ENCODE measurements at places on chromosomes 5 and 9.

GRCh38 chr9:113876151-113876992, at the start of gene ZNF618:
Gene ZNF618, plus strand, starts transcription at chr9:113876309. Its CDS starts 72 bp downstream, at chr9:113876381.
- DNase-seq = peak; percentile 41

- DNase-seq = no peak
These were observed 128.1 kb upstream of the NR5A1 start for GRCh38 chr9:124635285-124635684.

DNA sequence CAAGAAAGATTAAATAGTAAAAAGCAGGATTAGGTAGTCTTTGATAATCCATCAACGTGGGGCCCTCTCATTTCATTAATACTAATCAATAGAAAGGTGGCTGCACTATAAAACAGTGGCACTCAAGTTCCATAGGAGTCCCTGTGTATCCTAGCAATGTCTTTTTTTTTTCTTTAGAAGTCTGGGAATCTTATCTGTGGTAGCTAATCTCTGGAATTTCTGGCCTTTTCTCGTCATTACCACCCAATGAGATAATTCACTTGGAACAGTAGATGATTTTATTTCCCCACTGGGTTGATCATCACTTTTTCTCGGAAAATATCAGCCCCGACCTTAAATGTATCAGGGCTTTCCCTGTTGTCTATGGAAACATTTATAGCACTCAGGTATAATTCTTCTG, 86.8 kb upstream of the CDH6 start:
- no peak for DNase-seq

DNA sequence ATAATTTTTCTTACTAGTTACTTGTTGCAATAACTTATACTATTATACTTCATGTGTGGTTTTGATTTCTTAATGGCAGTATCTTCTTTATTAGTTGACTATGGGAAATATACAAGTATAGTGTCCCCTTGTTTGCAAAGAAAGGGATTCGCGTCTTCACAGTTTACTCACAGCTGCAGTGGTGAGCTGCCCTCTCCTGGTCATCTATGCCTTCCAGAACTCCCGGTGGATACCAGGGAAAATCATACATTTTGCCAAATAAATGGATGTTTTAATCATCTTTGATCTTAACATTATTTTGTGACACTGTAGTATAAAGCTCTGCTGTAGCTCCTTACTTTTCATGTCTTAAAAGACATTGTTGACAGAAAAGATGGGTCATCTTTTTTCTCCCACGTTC, 142.0 kb downstream of the ZCCHC7 start:
- DNase-seq = no peak

DNA sequence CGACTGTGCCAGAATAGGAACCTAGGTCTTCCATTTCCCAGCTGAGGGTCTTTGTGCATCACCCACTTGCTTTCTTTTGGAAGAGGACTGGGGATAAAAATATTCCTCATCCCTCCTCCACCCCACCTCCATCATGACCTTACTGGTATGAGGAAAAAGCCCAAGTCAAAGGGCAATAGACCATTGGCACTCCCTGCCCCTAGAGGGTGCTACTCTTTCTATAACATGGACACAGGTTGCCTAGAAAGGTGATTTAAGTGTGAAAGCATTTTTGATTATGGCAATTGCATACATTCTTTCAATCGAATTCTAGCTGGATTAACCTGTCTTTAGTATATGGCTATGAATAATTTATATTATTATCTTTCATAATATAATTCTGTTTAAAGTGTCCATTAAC, 22.8 kb upstream of the ZNF618 start:
- DNase-seq = no peak

DNA sequence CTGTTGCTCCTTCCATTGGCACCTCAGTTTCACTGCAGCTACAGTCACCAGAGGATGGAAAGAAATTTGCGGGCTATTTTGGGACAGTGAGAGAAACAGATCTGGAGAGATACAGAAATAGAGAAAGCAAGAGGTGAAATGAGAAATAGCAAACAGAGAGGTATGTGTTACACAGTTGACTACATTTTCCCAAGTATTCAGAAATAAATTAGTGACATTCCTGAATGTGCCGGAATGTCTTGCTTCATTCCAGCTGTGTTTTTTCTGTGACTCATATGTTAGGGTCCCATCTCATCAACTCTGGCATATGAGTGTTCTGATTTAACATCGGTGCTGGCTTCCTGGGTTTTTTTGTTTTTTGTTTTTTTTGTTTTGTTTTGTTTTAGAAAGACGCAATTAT, 63.8 kb upstream of the ZNF462 start:
- DNase-seq = no peak

DNA sequence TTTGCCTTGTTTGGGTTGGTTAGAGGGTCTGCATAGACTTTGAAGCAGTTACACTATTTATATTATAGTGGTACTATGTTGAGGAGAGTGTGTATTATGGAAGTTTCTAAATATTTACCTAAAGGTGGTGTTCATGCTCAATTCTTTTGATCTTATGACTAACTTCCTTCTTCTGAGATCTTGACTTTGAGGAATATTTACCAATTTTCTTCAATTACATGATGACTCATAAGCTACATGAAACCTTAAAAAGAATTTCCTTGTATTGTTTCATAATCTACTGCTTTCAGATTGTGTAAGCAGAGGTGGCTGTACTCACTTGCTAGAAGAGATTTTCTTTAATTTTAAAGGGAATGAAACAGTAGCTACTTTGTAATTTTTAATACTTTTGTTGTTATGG, 276.1 kb downstream of the TAF11L14 start:
- no peak for DNase-seq

DNA sequence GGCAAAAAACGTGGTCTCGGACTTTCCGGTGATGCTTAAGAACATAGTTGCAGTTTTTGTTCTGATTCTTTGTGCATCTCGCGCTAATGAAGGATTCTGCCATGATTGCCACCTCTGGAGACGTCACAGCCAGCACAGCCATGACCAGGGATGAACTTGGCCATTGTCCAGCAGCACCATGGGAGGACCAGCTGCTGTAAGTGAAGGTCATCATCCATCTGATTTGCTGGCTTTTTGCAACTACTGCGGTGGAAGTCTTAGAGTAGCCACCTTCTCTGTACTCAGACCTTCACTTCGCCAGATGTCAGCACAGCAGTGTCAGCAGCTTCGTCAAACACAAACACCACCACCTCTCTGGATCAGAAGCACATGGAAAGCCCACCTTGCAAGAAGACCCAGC, 45.7 kb downstream of the NSUN2 start:
- no peak for DNase-seq

- no peak for DNase-seq
These were observed 196.3 kb downstream of the ATP10B start for GRCh38 chr5:160655717-160656116.

GRCh38 chr9:125549039-125549438, 158.0 kb downstream of the MAPKAP1 start:
- no peak for DNase-seq

GRCh38 chr5:97623441-97623840, 440.4 kb upstream of the RIOK2 start:
- DNase-seq = no peak

DNA sequence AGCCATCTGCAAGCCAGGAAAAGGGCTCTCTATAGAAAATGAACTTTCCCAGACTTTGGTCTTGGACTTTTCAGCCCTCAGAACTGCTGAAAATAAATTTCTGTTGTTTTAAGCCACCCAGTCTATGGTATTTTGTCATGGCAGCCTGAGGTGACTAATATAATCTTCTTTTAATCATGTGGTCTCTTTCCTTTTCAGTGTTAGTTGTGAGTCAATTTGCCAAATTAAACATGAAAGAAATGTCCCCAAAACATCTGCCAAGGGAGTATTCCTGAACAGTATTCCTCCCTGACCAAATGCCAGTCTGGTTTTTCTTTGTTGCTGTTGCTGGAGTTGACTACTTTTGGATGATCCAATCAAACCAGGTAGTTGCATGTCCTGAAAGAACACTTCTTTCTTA, 4.7 kb upstream of the YTHDC2 start:
- no peak for DNase-seq

- no peak for DNase-seq
These were observed 11.9 kb upstream of the NXNL2 start for GRCh38 chr9:88523056-88523455.

GRCh38 chr9:71743217-71743705, 25.1 kb downstream of the CEMIP2 start:
- DNase-seq = no peak

GRCh38 chr5:37888476-37888875, 48.6 kb upstream of the GDNF start:
- DNase-seq = no peak

- no peak for DNase-seq
These were observed 117.2 kb upstream of the LIFR start for GRCh38 chr5:38673671-38674071.

- DNase-seq = no peak
These were observed 32.3 kb upstream of the HTR4 start for GRCh38 chr5:148686660-148687059.

GRCh38 chr5:83919071-83920041, 198.7 kb upstream of the HAPLN1 start:
- DNase-seq = no peak
